Spinal cord (tissue), 10 donors: ENCODE measurements at places on chromosomes 7 and 10. TPM values are rescaled to one million over a fixed set of nuclear protein-coding genes. Genes with fewer than 3 reads are reported as not detected.

DNA sequence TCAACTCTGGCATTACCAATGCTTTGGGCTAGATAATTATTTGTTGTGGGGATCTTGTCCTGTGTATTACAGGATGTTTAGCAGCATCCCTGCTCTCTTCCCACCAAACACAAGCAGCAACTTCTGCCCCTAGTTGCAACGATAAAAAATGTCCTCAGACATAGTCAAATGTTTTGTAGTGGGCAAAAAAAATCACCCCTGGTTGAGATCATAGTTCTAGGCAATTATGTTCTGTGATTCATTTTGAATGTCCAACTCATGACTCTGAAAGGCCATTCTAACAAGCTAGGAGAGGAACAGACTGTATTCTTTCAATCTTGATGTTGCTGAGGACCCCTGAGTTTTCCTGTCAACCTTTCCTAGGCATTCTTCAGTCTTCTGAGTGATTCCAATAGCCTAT is 79.5 kb downstream of the RTKN2 start:
- DNase-seq = no peak

- no peak for DNase-seq
Measured at GRCh38 chr7:43933902-43934560, 7.8 kb downstream of the UBE2D4 start.

DNA sequence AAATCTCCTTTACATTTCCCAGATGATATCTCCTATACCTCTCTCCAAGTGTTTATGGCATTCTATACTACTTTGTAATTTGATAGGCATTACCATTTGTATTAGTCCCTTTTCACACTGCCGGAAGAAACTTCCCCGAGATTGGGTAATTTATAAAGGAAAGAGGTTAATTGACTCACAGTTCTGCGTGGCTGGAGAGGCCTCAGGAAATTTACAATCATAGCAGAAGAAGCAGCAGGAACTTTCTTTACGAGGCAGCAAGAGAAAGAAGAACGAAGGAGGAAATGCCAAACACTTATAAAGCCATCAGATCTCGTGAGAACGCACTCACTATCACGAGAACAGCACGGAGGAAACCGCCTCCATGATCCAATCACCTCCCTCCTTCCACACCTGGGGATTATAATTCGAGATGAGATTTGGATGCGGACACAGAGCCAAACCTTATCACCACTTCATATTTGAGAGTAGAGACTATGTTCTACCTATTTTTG is 1194.6 kb downstream of the SORCS1 start:
- no peak for DNase-seq

GRCh38 chr7:49187543-49188268 is 263.4 kb downstream of the CDC14C start:
- DNase-seq = no peak

Gene NET1
- 91.9 TPM for total RNA-seq

Gene CPA2
- 0.39 TPM for total RNA-seq

GRCh38 chr7:157596881-157597280 is 260.1 kb downstream of the DNAJB6 start:
- DNase-seq = no peak
